ENCODE measurements at places on chromosomes 2 and 18.
A peak's percentile ranks its signal among the peaks of the same experiment; 100 is the strongest.

DNA sequence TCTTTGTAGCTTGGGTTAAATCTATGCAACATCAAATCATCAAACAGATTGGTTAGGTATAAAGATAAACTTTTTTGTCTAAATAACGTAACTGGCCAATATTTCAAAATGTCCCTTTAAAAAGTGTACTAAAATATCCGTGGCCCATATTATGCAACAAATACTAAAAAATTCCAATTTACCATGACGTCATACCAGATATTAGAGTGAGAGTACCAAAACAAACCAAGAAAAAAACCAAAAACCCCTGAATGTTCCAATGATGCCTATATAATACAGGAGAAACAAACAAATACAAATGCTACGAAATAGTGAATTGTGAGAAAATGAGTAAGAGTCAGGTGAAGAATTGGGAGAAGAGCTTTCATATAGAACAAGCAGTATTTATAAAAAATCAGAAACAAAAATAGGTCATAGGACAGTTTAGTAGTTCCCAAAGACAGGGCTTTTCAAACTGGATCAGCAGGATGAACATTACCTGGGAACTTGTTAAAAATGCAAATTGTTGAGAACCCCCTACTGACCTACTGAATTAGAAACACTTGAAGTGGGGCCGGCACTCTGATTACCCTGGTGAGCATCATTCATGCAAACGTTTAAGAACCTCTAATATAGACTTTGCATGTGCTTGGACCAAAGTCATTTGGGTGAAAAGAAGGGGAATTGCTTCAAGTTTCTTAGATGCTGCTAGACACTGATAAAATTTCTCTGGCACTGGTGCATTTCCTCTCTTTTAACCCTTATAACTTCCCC is 753.7 kb downstream of the DSC3 start:
- DNase-seq = no peak

- DNase-seq = no peak
These were observed 61.9 kb downstream of the ZNF516 start for GRCh38 chr18:76432970-76433767.

- DNase-seq = no peak
These were observed 20.3 kb downstream of the GKN2 start for GRCh38 chr2:68932402-68932801.

DNA sequence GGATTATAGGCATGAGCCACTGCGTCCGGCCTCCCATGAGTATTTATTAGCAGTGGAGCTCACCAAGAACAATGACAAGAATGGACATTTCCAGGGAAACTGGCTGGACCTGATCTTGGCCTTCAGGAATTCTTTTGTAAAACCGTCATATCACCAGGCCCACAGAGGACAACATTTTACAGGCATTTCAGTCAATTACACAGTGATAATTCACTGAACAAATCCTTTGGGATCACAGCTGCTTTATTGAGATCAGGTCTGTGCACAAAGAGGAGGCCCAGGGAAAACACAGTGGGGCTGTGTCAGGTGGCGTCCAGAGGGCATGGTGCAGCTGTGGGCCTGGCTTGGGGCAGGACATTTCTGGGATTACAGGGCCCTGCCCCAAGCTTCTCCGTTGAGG is 30.1 kb upstream of the GTF2A1L start:
- DNase-seq = no peak

GRCh38 chr18:48800466-48800865 is 150.3 kb downstream of the SMAD7 start:
- DNase-seq = no peak

DNA sequence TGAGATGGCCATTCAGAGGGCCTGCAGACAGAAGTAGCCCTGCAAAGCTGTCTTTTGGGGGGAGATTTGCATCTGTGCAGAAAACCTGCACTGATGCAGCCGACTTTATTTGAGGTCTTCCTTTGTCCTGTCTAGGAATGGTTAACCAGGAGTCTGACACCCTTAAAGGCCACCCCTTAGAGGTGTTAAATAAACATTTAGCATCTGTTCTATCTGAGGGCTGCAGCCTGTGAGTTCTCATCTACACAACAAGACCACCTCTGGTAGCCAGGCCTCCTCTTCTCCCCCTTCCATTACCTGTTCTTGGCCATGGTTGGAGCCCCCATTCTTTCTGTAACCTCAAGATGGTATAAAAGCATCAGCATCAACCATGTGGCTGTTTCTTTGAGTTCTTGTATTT is 214.4 kb upstream of the HS6ST1 start:
- DNase-seq = no peak

DNA sequence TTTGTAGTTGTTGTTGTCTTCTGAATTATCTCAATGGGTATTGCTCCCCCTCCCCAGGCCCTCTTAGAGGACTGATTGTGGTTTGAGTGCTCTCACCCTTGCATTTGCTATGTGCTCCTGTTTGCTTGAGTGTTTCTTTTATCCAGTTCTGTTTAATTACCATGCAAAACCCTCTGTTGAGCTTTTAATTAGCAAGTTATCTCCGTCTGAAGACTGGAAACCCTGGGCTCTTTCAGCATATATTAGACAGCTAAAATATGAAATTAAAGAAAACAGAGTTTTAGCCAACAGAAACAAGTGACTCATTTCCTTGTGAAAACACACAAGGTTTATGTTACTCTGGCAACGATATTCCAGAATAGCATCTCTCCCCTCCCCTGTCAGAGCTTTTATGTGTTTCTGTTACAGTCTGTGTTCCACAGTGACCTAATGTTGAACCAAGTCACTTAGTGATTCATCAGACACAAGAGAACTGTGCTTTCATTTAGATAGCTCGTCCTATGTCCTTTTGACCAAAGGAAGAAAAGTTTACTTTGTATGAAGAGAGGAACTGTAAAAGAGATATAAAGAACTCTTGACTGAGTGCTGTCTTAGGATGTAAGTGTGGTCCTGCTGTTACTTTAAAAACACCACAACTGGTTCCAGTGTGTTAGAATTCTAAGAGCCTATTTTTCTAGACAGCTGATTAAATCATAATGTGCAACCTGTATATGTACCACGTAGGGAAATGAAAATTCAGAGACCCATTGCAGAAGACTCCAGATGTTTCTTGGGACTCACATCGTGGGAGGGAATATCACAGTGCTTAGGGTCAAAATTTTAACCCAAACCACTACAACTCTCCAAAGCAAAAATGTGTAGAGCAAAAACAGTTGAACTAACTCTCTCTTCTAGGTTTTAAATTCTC is 172.8 kb upstream of the RBMS1 start:
- peak; percentile 86 for DNase-seq

- no peak for DNase-seq
These were observed 8.1 kb downstream of the ECEL1 start for GRCh38 chr2:232479341-232480200.

- DNase-seq = no peak
These were observed 215.6 kb downstream of the MTX2 start for GRCh38 chr2:176484838-176485237.

GRCh38 chr2:126145752-126146151 is 510.2 kb upstream of the GYPC start:
- DNase-seq = no peak

DNA sequence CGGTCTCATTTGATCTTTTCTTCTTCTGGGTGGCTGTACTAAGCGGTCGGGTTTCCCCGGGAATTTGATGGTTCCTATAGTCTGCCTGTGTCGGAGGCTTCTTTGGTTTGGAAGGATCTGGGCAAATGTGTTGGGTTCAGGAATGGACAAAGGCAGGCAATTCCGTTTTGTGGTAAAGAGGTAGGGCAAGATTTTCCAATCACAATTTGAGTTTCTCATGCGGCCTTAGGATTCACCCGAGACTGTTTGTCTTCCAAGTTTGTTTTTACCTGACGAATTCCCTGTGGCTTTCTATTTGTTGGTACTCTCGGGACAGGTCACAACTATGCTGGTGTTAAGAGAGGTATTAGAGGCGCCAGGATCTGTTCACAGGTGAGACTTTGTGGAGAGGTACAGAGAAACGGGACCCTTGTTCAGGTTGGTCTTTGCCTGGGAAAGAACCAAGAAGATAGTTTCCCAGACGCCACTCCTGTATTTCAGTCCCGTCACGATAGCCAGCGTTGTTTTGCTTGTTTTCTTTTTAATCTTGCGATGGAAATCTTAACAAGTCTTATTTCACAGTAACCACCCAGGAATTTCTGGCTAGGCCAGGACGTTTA is 3.0 kb downstream of the SP5 start:
- DNase-seq = no peak

GRCh38 chr2:193988784-193989183 is 1668.2 kb upstream of the SLC39A10 start:
- DNase-seq = no peak

DNA sequence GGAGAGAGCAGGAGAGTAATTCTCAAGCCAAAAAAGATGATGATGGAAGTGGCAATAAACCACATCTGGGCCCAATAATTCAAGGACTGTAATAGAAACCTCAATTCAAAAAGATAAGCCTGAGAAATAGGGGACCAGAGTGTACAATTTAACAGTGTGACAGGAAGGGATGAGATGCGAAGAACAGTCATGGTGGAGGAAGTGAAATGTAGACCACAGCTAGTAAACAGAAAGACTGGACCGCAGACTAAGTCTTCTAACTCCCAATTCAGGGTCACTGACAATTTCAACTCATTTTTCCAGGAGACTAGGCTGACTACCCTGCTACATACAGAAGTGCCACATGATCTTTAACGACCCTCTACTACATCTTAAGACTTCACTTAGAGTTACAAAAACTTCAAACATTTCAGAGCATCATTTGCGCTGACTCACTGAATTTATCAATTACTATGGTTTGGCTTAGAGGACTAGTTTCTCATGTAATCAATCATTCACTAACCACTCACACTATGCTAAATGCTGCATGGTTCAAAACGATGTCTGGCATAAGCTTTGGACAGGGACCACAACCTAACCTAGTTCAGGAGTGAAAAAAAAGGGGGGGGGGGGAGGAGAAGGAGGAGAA is 9.0 kb downstream of the CUL3 start:
- DNase-seq = peak; percentile 8

- DNase-seq = peak; percentile 89
These were observed 56.6 kb downstream of the SP100 start for GRCh38 chr2:230472621-230473018.

DNA sequence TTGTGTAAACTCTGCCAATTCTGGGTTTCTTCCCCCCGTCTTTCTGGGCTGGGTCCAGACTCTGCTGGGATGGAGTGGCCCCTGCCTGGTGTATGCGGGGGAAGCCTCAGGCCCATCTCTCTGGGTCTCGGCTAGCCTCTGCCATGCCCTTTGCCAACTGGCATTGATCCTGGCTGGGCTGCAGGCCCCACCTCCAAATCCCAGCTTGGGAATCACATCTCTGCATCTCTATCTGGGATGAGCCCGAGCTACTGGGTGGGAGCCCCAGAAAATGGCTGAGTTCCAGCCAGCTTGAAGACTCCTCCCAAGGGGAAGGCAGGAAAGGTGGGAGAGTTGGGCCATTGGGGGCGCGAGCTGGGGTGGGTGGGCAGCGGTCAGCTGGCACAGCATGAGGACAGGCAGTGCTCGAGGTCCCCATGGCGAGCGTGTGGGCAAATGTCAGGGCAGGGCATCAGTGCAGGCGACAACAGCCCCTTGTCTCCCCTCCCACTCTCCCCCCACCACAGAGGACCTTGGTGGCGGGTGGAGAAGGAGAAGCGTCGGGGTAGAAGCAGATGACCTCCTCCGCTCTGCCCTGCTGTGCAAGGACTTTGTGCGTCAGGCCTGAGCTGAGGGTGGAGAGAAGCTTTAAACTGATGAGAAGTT is 139.4 kb downstream of the ASB1 start:
- DNase-seq = no peak

DNA sequence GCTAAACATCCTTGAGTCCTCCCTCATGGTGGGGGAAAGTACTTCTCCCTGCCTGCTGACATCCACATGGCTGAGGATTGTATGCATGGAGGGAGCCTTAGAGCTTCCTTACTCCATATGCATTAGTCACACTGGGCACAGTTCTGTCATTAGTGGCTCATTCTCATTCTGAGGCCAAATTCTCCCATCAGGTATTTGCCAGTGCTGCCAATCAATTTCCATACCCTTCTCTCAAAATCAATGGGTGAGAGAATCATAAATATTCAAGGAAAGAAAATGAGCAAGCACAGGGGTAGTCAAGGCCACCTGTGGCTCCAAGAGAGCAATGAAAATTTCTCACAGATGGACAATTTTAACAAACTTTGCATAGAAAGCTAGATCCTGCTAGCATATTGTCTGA is 422.6 kb upstream of the SETBP1 start:
- DNase-seq = no peak

DNA sequence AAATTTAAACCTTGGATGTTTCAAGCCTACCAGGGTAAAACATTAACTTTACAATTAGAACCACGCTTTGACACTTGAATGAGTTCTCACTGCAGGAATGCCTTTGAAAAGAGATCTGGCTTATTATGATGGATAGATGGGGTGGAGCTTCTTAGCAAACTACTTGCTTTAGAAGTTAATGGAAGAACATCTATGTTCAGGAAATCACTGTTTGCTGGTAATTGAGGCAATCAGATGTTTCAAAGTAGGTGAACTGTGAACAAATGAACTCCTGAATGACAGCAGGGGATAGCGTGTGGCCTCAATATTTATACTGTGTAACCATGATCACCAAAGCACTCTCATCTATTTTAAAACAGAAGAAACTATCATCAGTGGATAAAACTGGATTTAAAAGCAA is 383.6 kb downstream of the PIK3C3 start:
- DNase-seq = no peak

- DNase-seq = peak; percentile 68
These were observed 24.1 kb downstream of the TRABD2A start for GRCh38 chr2:84856787-84857186.

- DNase-seq = no peak
These were observed 79.6 kb downstream of the GORASP2 start for GRCh38 chr2:171008550-171009205.

- DNase-seq = no peak
These were observed 6.1 kb downstream of the SLC66A2 start for GRCh38 chr18:79945118-79946042.

GRCh38 chr2:28662468-28663181 is 89.0 kb upstream of the PPP1CB start:
- no peak for DNase-seq

GRCh38 chr18:41731884-41732283 is 223.2 kb upstream of the PIK3C3 start:
- DNase-seq = no peak

DNA sequence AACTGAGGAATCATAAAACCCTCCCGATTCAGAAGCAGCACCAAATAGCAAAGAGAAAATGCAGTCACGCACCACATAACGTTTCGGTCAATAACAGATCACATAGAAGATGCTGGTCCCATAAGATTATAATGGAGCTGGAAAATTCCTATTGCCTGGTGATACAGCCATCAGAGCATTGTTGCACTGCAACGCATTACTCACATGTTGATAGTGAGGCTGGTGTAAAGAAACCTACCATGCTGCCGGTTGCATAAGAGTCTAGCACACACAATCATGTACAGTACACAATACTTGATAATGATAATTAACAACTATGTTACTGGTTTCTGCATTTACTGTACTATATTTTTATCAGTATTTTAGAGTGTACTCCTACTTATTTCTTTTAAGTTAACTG is 32.5 kb downstream of the RNF152 start:
- no peak for DNase-seq

- DNase-seq = no peak
These were observed 22.6 kb downstream of the GREB1L start for GRCh38 chr18:21264651-21265050.

GRCh38 chr2:197033222-197033621 is 106.7 kb upstream of the PGAP1 start:
- DNase-seq = no peak

- peak; percentile 84 for DNase-seq
These were observed 26.6 kb upstream of the ACVR1 start for GRCh38 chr2:157902692-157903091.
